ENCODE measurements at places on chromosomes 16 and 17.

DNA sequence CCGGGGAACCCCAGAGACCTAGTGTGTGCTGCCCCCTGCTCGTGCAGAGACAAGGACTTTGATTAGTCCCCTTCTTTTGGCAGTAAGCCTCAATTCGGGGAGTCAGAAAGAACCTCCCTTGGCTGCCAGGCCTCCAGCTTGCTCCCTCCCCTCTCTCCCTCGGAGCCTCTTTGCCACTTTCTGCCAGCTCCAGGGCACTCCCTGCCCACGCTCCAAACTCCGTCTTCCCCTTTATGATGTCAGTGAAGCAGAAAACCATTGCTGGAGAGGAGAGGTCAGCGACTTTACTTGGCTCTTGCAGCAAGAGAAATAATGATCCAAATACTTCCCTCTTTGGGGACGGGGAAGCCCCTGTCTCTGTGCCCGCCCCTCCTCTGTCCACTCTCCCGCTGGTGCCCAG is 28.1 kb downstream of the TTYH2 start:
- DNase-seq: no peak

DNA sequence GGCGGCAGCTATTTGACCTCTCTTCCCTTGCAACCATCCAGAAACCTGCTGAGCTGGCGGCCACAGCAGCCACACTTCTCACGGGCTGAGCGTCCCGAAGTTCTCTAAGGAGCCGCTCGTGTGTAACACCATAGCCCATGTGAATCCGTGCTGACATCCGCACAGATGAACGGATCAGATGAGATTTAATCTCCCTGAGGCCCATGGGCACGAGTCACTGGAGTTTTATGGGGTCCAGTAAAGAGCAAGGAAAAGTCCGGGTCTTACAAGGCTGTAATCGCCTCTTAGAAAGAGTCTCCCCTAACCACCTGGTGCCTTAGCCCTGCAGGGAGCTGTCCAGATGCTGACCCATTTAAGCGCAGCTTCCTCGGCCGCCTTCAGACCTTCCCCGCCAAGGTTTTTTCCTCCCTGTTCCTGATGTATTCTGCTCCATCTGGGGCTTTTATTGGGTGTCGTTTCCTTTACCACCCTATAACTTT is 5.5 kb upstream of the CACNG5 start:
- DNase-seq: no peak

- DNase-seq: no peak
These were observed 26.9 kb downstream of the RND2 start for GRCh38 chr17:43051969-43052368.

DNA sequence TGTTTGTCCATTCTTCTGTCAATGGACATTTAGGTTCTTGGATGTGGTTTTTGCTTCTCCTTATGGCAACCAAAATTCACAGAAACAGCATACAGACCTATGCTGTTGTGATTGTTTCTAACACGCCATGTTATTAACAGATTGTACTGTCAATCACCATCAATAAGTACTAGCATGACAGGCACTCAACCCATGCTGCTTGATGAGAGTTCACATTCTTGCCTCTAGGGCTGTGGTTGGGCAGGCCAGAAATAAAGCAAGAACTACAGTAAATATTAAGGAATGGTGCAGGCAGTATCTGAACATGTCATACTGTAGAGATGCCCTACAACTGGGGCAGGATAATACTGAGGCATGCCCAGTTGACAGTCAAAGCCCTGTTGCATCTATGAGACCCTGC is 171.2 kb upstream of the ZFHX3 start:
- DNase-seq: no peak

GRCh38 chr17:40452216-40452787 is 9.1 kb downstream of the IGFBP4 start:
- DNase-seq: no peak

GRCh38 chr17:74807441-74807840 is 31.3 kb upstream of the NAT9 start:
- DNase-seq: no peak

- DNase-seq: no peak
These were observed 75.2 kb upstream of the CIBAR2 start for GRCh38 chr16:85187447-85187846.

DNA sequence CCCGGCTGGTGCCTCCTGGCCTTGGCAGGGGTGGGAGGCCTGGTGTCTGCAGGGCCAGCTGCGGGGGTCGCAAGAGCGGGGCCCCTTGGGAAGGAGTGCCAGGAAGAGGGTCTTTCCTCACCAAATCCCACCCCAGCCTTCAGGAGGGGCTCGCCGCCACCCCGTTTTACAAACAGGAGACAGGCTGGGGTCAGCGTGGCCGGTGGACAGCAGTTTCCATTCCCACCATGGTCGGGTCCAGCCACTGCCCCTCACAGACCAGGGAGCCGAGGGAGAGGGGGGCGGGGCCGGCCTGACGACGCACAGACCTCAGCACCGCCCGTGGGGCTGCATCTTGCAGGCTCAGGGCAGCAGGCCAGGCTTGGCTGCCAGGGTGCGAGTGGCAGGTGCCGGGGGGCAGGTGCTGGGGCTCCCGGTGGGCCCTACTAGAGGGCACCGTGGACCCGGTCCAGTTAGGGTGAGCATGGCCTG is 7.6 kb downstream of the CBFA2T3 start:
- no peak for DNase-seq

GRCh38 chr16:12489357-12489990 is 314.2 kb downstream of the CPPED1 start:
- DNase-seq: no peak

- no peak for DNase-seq
These were observed 349.2 kb upstream of the HSBP1 start for GRCh38 chr16:83458612-83459011.

DNA sequence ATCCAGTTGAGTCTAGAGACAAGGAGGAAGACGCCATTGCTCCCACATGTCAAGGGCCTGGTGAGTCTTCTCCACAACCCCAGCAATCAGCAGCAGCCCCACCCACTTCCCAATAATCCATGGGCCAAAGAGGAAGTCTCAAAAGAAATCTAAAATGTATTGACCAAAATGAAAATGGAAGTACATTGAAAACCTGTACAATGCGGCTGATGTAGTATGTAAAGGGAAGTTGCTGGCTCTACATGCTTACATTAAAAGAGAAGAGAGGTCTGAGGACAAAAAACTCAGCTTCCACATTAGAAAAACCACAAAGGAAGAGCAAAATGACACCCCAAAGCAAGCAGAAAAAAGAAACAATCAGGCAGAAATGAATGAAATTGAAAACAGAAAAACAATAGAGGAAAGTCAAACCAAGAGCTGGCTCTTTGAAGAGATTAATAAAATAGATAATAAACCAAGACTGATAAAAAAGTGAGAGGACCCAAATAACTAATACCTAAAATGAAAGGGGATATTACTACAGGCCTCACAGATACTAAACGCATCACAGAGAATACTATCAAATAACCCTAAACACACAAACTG is 100.6 kb upstream of the METRNL start:
- no peak for DNase-seq

DNA sequence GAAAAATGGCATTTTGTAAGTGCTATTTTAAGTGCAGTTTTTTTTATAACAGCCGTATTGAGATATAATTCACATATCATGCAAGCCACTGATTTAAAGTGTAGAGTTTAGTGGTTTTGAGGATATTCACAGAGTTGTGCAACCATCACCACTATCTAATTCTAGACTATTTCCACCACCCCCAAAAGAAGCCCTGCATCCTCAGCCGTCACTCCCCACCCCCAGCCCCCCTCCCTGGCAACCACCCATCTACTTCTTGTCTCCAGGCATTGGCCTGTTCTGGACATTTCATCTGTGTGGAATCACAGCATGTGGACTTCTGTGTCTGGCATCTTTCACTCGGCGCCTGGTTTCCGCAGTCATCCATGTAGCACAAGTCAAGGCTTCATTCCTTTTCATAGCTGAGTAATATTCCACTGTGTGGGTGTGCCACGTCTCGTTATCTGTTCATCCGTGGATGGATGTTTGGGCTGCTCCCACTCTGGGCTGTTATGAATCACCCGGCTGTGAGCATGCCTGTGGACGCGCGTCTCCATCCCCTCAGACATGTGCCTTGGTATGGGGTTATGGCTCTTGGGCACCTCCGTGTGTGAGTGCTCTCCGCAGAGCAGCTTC is 138.4 kb upstream of the CIBAR2 start:
- no peak for DNase-seq

- DNase-seq: no peak
These were observed 40.9 kb upstream of the C16orf78 start for GRCh38 chr16:49332589-49333258.

DNA sequence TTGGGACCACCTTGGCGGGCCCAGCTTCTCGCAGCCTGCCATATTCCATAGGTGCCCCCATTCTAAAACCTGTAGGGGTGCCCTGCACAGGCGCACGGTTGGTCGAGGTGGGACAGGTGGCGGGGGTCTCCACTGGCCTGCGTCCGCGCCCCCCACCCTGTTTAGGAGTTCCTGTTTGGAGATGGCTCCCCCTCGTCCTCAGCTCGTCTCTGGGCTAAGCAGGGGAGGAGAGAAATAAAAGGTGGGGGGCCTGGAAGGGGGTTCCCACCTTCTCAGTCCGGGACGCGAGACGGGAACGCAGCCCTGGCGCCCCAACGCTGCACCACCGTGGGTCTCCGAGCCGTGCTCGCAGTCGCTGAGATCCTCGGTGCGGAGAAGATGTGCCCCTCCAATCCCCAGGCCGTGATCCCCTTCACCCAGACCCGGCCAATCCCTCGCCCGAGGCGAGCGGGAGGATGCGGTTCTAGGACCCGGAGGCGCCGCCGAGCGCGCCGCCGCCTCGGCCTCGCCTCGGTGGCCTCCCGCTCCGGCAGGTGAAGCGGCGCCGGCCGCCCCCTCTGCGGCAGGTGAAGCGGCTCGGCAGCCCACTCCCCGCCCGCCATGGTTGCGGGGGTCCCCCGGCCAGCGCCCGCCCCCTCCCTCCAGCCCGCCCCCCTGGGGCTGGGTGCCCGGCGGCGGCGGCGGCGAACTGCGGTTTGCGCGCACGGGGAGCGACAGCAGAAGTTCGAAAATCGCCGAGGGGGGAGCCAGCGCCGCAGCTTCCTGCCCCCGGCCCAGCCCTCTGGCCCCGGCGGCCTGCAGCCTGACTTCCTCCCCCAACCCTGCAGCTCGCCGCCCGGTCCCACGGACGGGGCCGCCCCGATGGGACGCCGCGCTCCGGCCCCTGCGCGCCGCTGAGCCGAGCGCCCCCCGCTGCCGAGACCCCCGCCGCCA is at the start of gene FMNL1:
FMNL1 (plus strand) TSS at position 805 of the 933 bp plus-strand sequence. CDS start 240 bp downstream, outside the sequence.
- no peak for DNase-seq

DNA sequence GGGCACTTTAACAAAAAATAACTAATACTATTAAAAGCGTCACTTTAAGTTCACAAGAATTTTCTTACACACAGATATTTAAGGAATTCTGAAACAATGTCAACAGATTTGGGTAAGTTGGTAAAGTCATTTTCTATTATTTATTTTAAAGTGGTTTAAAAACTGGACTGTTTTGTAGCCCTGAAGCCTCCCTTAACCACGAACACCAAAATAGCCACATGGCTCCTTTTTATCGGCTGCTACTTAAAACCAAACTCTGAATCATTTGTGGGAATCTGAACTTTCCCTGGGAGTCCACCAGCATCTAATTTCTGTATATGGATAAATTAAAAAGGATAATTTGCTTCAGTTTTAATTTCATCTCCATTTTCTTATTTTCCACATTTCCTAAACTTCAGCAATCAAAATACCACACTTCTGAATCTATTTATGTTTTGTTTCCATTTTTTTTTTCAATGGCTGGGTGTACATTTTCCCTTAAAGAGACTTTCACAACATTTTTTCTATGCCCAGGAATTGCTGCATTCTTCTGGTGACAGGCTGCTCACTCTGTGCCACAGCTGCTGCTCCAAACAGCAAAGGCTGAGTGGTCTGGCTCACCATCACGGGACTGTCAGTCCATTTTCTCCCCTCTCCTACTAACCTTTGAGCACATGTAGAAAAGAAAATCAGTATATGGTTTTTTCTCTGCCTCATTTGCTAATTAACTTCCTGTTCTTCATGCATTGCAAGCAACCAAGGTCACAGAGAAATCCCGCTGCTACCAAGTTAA is 255.5 kb upstream of the KCNJ16 start:
- DNase-seq: no peak

- DNase-seq: no peak
These were observed 147.0 kb upstream of the CIBAR2 start for GRCh38 chr16:85259115-85259831.

DNA sequence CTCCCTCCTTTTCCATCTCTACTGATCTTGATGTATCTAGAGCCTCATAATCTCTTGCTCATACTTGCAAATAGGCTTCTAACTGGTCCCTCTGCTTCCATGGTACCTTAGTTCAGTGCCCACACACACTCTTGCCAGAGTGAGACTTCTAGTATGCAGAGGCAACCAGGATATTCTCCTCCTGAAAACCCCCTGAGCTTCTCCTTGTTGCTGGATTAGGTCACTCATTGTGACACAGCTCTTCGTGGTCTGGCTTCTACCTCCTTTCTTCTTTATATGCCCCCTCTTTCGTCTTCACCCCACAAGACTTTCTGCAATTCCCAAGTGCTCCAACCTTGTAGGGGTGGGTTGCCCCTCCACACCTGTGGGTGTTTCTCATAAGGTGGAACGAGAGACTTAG is 2.5 kb upstream of the FAM20A start:
- no peak for DNase-seq

DNA sequence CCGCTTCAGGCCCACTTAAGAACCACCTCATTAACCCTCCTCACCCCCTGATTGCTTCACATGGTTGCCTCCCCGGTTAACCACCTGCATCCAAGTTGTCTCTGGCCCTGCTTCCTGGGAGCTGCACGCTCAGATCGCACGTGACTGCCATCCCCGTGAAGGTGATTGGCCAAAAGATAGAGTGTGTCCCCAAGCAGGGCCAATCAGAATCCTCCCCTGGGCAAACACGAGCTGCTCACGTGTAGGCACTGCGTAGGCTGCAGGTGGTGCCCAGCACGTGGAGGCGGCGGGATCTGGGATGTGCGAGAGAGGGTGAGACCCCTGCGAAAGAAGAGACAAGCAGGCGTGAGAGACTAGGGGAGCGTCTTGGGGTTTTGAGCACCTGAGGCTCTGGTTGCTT is 111.8 kb upstream of the CRHR1 start:
- DNase-seq: no peak

DNA sequence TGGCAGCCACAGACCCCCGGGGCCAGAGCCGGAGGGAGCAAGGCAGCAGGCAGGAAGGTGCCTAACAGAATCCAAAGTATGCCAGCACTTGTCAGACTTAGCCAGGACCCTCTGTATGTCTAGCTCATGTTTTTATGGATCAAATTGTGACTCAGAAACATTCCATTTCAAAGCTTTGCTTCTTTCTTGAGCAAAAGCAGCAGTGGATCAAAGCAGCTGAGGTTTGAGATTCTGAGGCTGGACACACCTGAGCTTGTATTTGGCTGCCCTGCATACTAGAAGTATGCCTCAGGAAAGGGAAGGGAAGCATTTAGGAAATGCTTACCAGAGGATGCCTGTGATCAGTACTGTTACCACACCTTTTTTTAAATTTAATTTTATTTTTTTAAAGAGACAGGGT is 5.7 kb upstream of the MYO1C start:
- no peak for DNase-seq
